ENCODE measurements at places on chromosomes 1 and 21. TPM values are rescaled to one million over a fixed set of nuclear protein-coding genes. Genes with fewer than 3 reads are reported as not detected.

DNA sequence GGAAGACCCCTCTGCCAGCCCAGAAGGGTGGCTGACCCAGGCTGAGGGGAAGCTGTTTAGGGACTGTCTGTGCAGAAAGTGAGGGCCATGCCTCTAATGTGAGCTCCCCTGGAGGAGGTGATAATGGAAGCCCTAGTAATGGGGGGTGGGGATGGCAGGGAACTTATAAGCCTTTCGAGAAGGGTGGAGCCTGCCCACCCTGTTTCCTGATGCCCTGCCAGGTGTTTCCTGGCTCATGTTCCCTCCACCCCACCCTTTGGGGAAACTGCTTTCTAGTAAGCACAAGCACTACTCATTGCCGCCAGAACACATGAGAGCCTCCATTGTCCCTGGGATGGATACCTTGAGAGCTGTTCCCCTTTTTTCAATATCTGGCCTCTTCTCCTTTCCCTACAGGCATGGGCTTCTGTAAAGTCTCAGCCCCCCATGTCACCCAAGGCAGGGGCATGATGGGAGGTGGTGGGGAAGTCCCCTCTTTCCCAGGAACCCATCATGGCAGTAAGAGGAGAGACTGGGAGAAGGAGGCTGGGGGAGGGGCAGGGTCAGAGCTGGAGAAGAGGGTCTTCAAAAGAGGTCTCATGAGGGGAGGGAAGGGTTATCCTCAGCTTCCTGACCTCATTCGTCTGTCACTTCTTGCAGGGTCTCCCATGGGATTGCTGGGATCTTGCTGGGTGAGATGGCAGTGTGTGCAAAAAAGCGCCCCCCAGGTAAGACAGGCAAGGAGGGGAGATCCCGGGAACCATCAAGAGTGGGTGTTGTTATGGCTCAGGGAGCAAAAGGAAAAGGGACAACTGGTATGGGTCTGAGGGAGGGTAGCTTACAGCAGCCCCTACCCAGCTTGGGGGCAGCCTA is 2.4 kb downstream of the ATP8B2 start:
- no peak for ATAC-seq

DNA sequence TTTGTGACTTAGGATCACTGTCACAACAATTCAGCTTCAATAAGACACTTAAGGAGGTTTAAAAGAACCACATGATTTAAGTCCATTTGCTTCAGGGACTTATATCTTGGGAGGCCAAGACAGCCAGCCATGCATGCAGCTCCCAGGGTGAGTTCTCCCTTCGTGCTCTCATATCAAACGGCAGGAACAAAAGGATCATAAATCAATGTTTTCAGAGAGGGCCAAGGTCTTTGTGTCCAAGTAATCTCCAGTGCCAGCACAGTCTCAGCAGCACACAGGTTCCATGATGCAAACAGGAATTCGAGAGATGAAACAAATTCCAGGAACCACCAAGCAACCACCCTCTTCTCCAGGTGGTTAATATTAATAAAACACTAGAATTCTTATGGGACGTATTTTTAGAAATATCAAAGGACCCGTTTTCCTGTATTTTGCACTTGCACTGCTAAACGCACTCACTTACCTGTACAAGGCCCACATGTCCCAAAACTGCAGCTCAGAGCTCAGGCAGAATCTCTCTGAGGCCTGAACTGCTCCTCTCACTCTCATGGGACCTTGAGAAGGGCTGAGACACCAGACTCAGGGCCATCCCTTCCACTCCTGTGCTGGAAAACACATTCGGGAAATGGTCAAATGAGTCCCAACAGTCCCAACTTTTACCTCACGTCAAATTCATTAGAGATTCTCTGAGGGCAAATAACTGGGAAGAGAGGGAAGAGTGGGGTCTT is 100.0 kb upstream of the RAB4A start:
- no peak for ATAC-seq

- ATAC-seq: peak; percentile 53
These were observed 358.4 kb downstream of the NTNG1 start for GRCh38 chr1:107499139-107499744.

HLX gene
- 0.11 TPM for total RNA-seq

FAM163A gene
- total RNA-seq: not detected

All from activated T-helper 17 cell treated with anti-CD3 and anti-CD28 coated beads, Interleukin-2, amount 50 U/mL, for 72 hours (primary cell).